ENCODE measurements at places on chromosomes 12 and 14.

DNA sequence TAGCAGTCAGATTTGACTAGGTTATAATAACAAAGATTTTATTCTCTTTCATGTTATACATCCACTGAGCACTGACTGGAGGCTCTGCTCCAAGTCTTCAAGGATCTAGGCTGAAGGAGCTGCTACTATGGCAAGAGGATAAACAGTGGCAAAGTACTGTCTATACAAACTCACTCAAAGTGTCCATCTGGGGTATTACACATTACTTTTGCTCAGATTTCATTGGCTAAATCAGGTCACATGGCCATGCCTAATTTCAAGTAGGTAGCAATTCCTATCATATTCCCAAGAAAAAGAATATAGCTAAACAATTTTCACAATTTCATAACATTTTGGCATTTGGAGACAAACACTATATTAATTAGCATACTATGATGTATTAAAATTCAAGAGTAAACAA lies 40.9 kb downstream of the CDK17 start:
- DNase-seq: no peak

DNA sequence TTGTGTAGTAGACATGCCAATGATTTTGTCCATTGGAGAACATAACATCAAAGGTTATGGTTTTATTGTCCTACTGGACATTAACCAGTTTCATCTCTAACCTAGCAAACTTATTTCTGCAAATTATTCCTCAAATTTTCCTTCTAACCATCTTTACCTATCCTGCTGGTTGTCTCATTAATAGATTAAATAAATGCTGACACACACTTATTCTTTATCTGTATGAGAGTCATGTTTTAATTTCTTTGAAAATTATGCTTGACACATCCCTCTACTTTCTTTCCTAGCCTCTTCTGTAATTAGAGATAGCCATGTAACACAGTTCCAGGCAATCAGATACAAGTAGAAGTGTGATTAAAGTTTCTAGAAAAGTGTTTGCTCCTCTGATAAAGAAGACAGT lies 98.9 kb downstream of the RPS29 start:
- no peak for DNase-seq

DNA sequence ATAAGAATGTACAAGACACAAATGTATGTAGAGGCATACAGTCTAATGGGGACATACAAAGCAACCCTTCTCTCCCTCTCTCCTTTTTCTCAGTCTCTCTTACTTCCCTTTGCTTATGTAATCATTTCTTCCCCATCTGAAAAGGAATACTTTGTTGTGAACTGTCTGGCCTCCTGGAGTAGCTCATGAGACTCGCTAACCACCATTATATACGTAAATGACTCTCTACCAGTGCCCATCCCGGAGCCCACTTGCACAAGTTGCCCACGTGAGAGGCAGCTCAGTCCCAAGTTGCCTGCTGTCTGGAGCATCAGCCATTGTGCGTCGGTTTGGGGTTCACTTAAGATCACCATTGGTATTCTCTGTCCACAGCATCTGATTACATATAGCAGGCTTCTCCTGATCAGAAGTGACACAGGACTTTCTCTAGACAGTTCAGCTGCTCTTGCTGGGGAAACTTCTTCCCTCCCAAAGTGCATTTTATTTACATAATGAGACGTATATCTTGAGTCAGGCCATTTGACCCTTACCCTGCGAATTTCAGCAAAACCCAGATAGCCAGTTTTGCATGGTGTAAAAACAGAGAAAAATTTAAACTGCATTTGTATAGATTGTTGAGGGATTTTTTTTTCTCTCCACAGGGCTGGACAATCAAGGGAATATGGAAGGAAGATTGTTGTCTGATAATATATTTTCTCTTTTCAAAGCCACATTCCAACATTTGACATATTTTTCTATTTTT lies 220.7 kb upstream of the EGLN3 start:
- DNase-seq: no peak

- no peak for DNase-seq
These were observed 32.9 kb downstream of the MAP1LC3B2 start for GRCh38 chr12:116591855-116592637.

- DNase-seq: no peak
These were observed 54.3 kb downstream of the HMGA2 start for GRCh38 chr12:65878540-65878939.

- no peak for DNase-seq
These were observed 140.9 kb downstream of the ESRRB start for GRCh38 chr14:76516884-76517283.

- DNase-seq: no peak
These were observed 295.6 kb upstream of the FLRT2 start for GRCh38 chr14:85234156-85235025.

DNA sequence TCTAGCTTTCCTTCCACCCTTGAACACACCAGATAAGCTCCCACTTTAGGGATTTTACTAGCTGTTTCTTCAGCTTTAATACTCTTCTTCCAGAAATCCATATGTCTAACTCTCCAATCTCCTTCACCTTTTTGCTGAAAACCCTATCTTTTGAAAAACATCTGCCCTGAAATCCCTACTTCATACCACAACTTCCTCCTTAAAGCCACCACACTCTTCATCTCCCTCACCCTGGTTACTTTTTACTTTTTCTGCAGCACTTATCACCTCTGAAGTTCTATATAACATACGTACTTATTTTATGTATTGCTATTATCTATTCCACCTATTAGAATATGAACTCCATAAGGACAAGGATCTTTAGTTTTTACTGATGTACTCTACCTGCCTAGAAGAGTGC lies 28.6 kb upstream of the PTPRQ start:
- DNase-seq: no peak

DNA sequence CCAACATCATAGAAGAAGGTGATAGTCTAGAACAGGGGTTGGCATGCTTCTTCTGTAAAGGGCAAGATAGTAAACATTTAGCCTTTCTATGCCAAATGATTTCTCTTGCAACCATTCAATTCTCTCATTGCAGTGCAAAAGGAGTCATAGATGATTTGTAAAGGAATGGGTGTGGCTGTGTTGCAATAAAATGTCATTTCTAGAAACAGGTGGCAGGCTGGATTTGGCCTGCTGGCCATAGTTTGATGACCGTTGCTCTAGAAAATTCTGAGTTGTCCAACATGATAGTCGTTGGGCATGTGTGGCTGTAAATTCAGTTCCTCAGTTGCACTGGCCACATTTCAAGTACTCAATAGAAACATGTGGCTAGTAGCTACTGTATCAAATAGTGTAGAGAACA lies 21.7 kb downstream of the SMCO2 start:
- DNase-seq: no peak

DNA sequence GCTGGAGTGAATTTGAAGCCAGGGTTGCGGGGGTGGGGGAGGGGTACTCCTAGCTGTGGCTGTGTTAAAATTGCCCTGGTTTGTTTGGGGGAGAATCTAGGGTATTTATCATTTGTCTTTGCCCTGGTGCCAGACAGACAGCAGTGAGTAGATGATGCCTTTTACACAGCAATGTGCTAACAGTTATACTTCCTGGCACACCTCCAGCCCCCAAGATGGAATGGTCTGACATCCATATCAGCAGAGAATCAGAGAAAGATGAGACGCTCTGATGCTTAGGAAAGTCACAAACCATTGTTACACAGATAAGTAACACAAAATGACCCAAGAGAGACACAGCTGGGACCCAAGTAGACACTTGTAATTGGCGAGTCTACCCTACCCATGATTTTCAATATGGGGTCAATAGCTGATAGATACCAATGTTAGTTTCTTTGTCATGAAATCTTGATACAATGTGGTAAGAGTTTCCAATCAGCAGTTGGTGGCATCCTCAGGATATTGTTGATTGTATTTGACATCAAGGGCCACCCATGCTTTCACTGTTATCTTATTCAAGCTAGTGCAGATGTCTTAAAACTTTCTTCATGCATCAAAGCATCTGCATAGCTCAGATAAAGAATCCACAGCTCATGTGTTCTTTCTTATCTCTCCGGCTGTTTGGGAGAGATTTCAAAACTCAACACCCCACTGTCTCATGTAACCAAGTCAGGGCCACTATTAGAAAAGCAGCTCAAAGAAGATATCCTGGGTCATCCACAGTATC lies 2.6 kb upstream of the PRKAB1 start:
- DNase-seq: no peak

- DNase-seq: no peak
These were observed 92.0 kb downstream of the RFLNA start for GRCh38 chr12:124386661-124387527.

- DNase-seq: no peak
These were observed 18.8 kb downstream of the SLC48A1 start for GRCh38 chr12:47791874-47792273.

DNA sequence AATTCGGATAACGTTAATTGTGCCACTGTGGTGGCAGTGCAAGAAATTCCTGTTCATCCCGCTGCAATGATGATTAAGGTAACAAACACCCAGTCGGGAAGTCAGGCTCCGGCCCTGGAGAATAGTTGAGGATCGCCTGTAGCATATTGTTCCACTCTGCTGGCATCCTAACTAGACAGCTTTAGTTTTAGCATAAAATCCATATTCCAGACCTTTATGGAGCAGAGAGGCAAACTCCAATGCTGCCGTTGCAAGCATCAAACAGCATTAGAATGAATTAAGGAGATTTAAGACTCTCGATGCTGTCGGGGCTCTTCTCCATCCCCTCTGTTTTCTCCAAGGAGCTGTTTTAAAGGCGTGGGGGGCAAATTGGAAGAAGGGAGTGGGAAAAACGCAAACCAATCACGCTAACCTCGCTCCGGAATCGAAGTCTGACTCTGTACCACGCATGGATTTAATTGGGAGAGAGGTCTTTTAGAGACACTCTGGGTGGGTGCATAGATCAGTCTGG lies 660.4 kb downstream of the VRK1 start:
- no peak for DNase-seq

DNA sequence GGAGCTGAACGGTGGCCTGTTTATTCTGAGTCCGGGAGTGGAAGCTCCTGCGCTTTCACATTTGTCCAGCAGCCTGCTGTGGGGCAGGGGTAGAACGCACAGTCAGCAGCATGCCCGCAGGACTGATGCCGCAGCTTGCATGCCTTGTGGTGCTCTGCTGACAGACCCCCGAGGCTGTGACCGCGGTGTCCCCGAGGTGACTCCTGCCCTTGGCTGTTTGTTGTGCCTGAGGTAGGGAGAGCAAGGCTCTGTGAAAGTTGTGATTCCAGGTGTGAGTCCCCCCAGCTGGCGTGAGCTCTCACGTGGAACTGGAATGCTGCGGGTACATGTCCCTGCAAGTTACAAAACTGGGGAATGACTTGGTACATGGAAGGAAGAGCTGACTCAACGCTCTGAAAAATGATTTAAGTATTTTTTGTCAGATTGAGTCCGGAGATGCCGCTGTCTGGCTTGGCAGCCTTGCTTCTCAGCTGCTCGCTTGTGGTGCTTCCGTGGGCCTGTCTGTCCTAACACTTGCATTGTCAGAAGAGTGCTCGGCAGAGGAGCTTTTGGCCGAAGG lies 18.1 kb downstream of the MLXIP start:
- DNase-seq: no peak

GRCh38 chr12:25958428-25959070 lies at the start of gene RASSF8:
Gene RASSF8 (plus strand): TSS chr12:25958682. CDS start chr12:26055344, 96,662 bp downstream.
- peak; percentile 29 for DNase-seq

- DNase-seq: peak; percentile 23
These were observed at the start of gene RGS6 for GRCh38 chr14:71932229-71932981. Gene RGS6 (plus strand): TSS chr14:71932429.

DNA sequence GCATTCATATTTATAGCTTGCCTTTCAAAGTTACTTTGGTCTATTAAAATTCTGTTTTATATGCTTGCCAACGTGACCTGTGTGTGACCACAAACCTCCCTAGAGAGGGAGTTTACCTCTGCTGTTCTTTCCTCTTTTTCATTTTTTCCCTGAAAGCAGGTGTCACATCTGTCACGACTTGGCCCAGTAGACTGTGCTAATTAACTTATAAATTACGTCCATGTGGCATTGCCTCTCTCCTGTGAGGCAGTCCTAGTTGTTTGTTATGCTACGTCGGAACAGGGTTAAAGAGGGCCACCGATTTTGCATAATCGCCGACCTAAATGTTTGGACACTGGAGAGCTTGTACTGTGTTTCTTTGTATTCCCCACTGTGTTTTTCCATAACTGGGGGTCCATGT lies 343.9 kb upstream of the FLRT2 start:
- DNase-seq: no peak

GRCh38 chr14:65032319-65032718 lies 45.6 kb downstream of the FNTB start:
- no peak for DNase-seq

DNA sequence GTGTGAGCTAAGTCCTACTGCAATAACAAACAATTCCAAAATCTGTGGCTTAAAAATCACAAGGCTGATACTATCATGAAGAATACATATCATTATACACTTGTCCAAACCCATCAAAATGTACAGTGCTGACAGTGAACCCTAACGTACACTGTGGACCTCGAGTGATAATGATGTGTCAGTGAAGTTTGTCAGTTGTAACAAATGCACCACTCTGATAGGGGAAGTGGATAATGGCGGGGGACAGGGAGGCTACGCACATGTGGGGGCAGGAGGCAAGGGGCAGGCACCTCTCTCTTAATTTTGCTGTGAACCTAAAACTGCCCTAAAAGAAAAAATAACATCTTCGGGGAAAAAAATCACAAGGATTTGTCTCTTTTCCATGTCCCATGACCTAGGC lies 100.0 kb downstream of the VRK1 start:
- no peak for DNase-seq

DNA sequence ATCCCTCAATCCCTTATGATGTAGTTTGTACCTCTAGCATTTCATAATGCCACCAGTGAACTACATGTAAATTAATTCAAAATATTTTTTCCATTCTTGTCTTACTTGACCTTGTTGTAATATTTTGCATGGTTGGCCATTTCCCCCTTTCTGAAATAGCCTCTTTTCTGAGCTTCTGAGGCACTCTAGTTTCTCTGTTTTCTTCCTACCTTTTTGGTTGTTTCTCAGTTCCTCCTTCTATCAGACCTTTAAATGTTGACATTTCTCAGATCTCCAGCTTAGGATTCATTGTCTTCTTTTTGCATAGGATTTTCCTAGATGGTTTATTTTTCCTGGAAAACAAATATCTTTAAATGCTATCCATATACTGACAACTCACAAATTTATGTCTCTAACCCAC lies 9.8 kb upstream of the RMST start:
- no peak for DNase-seq

- DNase-seq: no peak
These were observed 53.6 kb downstream of the CHST11 start for GRCh38 chr12:104510145-104510872.

GRCh38 chr14:37596790-37597472 lies 1.5 kb downstream of the TTC6 start:
- DNase-seq: no peak

Measured in activated CD8-positive, alpha-beta T cell treated with anti-CD3 and anti-CD28 coated beads, Interleukin-2, amount 10 ng/mL, durations not matched to agents 7 days and 5 days (primary cell).